HuH-7 (cell line): ENCODE measurements at places on chromosomes 11 and 22.

- DNase-seq: no peak
Observed at GRCh38 chr11:68379206-68379605, 66.8 kb downstream of the LRP5 start.

- DNase-seq: no peak
Observed at GRCh38 chr11:75450236-75450635, 17.2 kb upstream of the KLHL35 start.

DNA sequence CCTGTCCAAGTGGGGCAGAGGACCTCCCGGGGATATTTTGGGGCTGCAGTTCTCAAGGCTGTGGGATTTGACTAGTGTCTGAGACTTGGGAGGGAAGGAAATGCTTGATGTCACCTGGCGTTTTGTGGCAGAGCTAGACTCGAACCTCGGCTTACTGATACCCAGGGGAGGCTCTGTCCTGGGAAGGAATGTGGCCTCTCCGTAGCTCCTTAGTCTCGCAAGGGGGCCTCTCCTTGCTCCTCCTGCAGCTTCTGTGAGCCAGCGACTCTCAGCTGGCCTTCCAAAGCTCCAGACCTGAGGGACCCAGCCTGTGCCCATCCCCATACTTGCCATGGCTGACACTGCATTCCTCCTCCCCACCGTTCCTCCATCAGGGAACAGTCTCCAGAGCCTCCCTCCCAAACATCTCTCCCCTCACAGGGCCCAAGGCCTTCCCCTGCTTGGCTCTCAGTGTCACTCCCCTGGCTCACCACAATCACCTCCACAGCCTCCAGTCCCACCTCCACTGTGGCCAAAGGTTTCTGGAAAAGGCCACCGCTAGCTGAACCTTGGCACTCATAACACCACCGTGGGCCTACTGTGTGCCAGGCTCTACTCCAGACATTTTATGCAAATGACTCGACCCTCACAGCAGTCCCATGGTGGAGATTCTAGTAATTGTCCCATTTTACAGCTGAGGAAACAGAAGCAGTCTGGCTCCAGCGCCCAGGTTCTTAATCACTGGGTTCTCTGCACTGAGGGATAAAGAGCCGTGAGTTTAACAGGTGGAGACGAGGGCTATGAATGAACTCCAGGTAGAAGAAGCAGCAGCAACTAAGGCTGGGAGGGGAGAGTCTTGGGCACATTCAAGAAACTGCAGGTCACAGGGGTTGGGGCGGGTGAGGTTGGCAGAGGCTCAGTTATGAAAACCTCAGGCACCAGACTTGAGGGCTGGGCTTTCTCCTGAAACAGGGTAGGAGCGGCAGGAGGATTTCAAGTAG, 12.1 kb downstream of the P2RY2 start:
- DNase-seq: peak; percentile 1

GRCh38 chr11:22774716-22775115, 54.9 kb downstream of the SVIP start:
- DNase-seq: no peak

GRCh38 chr22:48101704-48102103, 1339.3 kb downstream of the TBC1D22A start:
- DNase-seq: no peak

DNA sequence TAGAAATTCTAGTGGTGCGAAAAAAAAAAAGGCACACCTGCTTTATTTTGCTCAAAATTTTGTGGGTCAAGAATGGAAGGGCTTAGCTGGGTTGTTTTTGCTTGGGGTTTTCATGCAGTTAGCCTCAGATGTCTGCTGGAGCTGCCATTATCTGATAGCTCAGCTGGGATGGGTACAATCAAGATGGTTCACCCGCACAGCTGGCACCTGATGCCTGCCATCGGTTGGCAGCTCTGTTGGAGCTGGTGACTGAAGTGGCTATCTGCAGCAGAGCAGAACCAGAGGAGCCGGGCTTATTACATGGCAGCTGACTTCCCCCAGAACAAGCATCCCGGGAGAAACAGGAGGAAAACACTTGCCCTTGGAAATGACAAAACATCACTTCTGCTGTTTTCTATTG, 12.1 kb upstream of the ELFN2 start:
- DNase-seq: no peak

DNA sequence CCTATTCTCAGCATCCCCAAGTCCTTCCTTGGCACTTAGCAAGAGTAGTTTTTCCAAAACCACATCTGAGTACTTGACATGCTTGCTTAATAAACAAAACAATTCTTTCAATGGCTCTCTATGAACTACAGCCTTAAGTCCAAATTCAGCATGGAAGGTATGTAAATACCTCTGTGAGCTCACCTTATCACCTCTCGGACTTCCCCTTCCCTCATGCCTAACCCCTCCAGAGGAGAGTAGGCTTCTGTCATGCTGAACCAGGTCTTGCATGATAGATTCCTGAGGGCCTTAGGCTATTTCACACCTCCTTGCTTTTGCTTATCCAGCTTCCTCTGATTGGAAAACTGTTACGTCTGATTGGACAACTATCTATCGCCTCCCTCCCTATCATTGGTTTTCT, 312.9 kb upstream of the CCDC90B start:
- DNase-seq: no peak

DNA sequence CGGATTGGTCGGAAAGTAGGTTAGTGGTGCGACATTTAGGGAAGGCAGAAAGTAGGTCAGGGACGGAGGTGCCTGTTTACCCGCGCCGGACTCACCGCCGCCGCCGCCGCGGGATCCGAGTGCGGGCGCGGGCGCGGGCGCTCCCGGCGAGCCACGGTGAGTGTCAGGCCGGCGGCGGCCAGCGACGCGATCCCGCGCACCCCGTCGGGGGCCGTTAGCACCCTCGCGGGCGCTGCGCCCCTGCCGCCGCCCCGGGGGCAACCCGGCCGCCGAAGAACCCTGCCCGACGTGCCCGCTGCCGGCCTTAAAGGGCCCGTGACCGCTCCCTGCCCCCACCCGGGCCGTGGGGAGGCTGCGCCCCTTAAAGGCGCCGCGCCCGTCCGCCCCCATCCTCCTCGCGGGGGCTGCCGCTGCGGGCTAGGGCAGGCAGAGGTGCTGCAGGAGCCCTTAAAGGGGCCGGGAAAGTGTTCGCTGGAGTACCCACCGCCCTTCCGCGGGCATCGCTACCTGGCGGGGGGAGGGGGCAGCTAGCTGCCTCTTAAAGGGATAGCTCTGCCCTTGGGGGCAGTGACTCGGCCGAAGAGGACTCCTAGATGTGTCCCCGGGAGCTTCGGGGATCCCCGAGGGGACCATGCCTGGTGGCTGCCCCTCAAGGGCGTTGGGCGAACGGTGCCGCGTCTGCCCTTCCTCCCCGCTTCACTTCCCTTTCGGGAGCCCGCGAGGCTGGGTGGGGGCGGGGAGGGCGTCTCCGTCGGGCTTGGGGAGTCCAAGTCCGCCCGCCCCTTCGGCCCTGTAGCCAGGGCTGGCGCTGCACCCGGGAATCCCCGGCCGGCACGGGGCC, at the start of gene BMAL1:
Gene BMAL1, plus strand, starts transcription at position 23 of the 841 bp plus-strand sequence. CDS start 76,519 bp downstream, outside the sequence.
- DNase-seq: no peak

DNA sequence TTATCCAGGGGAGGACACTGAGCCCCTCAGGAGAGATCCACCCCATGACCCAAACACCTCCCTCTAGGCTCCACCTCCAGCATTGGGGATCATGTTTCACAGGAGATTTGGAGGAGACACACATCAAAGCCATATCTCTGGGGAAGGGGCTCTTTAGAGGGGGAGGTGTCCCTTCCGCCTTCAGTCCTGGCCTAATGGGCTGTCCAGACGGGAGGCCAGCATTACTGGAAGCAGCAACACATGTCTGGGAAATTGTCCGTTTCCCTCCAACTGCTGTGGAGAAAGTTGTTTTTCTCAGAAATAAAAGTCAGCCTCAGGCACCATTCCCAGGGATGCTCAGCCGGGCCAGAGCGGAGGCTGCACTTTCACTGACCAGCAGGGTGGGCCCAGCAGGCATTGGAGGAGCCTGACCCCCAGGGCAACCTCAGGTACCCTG, 9.5 kb downstream of the CACNA1I start:
- DNase-seq: no peak

DNA sequence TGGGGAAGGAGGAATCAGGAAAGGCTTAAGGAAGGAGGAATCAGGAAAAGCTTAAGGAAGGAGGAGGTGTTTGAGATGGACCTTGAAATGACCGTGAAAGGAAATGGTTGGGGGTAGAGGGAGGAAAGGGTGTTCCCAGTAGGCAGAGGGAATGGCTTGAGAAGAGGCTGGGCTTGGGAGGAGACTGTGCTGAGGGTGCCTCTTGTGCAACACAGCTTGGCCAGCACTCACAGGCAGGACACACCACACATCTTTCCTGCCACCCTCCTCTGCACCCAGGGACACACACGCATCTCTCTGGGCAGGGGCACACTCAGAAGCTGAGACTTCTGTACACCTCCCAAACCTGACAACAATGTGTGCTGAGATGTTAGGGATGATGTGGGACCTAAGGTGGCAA, 151.4 kb downstream of the FBXO7 start:
- no peak for DNase-seq

DNA sequence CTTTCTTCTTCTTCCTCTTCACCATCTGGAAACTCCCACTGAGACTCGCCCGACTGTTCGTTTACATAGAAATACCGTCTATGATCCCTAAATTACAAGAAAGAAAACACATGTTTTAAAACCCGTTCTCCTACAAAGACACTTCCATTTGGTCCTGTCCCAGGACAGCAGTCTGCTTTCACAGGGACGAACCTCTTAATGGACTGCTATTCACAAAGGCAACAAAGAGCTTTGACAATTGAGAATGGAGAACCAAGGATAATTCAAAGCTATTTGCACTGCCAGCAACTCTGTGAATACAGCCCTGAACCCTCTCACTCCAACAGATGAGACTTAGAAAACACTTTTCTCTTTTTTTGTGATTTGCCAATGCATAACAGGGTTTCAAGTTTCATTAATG, 16.3 kb upstream of the AGBL2 start:
- no peak for DNase-seq

DNA sequence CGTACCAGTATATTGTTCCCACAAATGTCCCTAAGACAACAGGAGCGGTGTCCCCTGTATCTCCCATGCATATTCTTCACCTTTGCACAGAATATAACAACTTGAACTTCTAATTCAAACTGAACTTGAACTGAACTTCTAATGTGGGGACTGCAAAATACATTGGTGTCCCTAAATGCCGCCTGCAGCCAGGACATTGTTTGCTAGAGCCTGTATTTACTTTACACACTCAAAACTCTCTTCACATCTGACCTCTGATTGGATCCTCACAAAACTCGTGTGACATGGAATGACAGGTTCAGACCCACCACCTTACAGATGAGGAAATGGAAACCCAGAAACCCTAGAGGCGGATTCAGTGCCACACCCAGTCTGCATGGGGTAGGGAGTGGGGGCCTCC, 6.4 kb downstream of the CPT1A start:
- DNase-seq: no peak

- no peak for DNase-seq
Observed at GRCh38 chr22:45425101-45425500, 11.6 kb downstream of the RIBC2 start.

DNA sequence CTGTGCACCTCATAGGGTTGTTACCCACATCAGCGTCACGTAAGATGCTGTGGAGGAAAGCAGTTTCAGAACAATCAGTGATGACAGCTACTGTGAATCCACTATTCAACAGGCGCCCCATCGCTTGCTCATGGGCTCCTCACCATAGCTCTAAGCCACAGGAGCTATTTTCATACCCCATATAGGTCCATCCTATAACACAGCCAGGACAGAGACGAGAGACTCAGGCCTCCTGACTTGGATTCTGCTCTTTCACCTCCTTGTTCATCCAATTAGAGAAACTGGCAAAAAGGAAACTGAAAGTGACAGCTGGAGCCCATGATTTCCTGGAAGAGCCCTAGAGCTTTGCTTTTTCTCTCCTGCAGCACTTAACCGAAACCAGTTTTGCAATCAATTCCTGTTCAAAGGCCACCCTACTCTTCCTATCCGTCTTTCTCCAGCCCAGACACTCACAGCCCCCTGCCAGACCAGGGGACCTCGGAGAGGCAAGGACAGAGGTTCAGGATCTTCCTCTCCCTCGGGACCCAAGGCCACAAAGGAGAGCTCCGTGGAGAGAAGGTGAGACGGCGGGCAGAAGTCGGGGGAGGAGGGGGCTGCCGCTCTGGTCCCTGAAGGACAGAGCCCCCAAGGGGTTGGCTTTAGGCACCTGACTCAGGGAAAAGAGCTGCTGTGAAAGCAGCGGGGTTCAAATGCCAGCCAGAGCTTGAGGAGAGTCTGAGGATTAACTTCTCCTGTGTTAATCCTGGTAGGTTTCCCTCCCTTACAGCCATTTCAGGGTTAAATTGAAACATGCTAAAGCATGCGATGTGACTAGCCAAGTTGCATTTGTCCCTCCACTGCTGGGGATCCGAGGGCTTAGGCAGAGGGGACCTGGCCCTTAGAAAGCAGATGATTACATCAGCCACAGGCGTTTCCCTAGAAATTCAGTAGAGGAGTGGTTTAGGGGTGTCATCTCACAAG, at the start of gene APOL6:
Gene APOL6, plus strand, starts transcription at position 381 of the 960 bp plus-strand sequence. CDS start 7,980 bp downstream, outside the sequence.
- DNase-seq: peak; percentile 65

DNA sequence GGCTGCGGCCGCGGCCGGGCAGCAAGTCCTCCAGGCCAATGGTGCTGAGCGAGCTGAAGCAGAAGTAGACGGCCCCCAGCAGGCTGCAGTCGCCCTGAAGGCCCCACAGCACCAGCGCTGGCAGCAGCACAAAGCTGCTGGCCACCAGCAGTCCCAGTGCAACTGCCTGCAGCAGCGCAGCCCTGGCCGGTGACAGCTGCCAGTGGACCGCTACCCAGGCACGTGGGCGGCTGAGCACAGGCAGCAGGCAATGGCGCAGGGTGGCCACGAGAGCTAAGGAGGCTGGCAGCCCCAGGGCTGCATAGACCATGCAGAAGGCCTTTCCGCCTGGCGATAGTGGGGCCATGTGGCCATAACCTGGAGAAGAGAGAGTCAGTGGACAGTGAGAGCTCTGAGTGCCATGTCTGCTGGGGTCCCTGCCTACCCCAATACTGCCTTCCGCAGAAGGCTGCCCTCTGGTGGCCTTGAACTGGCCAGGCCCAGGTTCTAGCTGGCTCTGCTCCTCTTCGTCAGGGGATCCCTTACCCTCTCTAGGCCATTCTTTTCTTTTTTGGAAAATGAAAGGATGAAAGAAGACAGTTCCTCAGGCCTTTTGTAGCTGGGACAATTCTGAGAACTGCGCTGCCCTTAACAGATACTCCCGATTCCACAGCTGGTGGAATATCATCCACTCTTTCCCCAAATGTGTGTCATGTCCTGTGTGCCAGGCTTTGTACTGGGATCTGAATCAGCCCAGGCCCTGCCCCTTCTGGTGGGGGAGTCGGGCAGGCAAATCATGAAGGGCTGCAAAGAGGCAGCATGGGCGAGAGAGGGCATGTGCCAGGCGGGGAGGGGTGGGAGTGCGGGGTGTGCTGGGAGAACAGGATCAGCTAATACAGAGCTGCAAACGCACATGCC, 1.8 kb downstream of the KCNK7 start:
- peak; percentile 77 for DNase-seq

GRCh38 chr11:66547662-66548009, 933 bp downstream of the ACTN3 start:
- peak; percentile 93 for DNase-seq

DNA sequence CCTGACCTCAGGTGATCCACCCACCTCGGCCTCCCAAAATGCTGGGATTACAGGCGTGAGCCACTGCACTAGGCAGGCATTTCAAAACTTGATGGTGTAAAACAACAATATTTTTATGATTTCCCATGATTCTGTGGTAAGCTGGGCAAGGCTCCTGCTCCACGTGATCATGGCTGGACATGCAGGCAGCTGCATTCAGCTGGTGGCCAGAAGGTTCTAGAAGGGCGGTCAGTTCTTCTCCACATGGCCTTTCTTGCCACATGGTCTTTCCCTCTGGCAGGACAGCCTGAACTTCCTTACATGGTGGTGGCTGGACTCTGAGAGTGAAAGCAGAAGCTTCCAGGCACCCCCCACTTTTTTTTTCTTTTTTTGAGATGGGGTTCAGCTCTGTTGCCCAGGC, 9.9 kb upstream of the RASD2 start:
- DNase-seq: no peak
